GM23338 (cell line): ENCODE measurements at places on chromosomes 6 and 20.

DNA sequence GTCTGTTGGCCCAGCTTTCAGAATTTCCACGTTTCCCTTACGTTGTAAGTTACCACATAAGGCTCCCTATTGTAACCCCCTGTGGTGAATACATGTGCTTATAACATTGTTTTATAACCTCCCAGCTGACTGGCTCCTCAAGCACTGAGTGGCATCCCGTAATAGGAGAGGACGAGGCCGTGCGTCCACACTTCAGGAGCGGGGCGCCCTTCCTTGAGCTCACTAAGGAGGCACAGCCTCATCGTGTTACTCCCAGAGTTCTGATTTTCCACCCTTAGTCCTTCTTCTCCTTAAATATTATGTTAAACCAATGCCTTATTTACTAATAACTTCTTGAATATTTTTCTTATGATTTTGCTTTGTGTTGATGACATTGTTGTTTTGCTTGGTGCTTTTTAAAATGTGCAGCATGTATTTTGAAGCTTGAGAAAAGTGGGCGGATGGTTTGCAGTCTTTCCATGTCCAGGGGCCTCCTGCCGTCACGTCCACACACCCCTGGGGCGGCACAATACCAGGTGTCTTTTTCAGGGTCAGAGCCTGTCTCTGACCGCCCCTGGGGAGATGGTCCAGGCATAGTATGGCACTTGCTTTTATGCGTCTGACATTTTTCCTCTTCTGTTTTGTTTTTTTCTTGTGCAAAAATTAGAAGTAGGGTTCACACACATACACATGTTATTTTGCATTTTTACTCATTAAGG lies 181.8 kb downstream of the DLL1 start:
- DNase-seq: no peak

DNA sequence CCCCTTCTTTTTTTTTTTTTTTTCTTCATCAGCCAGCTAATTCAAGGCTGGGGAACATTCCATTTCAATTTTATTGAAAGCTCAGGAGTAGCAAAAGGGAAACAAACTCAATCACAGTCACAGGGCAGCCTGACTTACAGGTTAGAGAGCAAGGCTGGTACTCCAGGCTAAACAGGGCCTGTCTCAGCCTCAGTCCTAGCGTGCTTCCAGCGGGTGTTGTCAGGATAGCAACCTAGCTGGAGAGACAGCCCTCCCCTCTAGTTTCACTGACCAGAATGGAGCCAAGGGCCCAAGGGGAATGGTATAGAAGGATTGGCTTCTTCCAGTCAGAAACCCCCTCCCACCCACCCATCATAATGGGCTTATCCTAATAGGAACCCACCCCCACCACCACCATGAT lies 132.9 kb downstream of the PXDC1 start:
- no peak for DNase-seq

DNA sequence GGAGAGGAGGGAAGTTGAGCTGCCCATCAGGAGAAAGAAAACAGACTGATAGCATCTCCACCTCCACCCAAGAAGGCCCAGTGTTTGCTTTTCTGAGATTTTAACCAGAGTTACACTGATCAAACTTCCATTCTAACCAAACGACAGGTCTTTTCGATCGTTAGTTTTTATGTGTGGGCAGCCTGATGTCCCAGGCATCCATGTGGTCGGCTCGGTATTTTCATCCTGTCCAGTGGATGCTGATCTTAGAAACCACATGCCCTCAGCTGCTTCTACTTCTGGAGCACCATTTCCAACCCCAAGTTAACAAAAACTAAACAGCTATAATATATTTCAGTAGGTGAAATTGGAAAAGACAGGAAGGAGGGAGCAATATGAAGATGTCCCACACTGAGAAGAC lies 536.8 kb upstream of the JAG1 start:
- DNase-seq: no peak

GRCh38 chr6:2943564-2943955 lies 27.8 kb downstream of the SERPINB6 start:
- no peak for DNase-seq

DNA sequence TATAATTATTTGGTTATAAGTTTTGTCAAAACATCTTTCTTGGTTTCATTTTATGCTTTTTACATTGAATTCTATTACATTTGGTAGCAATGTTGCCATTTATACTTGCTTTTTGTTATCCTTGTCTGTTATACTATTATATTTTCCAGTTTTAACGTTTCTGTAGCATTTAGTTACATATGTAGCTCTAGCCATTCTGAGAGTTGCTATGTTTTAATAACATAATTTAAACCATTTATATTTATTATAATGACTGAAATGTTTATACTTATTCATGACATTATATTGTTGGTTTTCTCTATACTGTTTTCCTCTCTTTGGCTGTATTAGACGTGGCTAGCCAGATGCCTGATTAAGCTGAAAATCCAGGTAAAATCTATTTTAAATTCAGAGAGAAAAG lies 252.0 kb upstream of the FLRT3 start:
- DNase-seq: no peak

- no peak for DNase-seq
Observed at GRCh38 chr20:17822039-17822438, 122.3 kb downstream of the BANF2 start.

- DNase-seq: no peak
Observed at GRCh38 chr6:77038807-77039206, 424.5 kb downstream of the HTR1B start.

DNA sequence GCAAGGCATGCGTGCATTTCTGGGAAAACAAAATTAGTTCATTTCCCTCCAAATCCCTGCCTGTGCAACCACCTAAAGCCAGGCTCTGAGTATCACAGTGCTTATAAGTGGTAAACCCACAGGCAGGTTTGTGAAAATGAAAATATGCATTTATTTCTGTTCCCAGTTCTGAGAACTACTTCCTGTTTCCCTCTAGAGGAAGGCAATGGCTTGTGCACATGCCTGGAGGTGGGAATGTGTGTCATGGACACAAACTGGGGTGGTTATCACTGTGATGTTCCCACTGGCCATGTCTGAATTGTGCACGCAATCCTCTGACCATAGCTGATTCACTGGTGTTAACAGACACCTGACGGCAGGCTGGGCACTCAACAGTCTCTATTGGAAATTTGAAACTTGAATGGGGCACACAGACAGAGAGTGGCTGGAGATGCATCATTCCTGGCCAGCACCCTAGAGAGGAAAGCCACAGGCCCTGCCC lies 26.3 kb downstream of the FAM110A start:
- DNase-seq: no peak

DNA sequence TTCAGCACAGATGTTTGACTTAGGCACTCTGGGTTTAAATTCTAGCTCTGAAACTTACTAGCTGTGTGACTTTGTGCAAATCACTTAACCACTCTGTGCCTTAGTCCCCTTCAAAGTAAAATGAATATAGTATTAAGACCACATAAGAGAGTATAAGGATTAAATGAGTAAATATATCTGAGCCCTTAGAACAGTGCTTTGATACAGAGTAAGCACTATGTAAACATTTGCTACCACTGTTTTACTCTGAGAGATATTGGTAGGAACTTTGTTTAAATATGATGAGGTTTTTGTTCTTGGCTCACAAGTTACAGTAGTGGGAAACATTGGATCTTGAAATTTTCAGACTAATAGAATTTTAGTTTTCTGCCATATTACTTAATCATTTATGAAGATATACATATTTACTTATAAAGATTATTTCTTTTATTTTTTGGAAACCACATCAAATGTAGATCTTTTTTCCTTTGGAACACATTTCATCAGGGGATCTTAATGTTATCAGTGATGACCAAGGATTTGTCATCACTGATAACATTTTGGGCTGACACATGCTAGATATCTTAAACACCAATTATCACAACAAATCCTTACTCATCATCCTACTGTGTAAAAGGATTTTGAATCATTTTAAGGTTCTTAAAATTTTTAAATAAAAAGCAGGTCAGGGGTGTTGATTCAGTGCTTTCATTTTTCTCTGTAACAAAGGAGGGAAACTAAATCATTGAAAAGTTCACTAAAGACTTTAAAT lies 226.2 kb downstream of the EYA4 start:
- DNase-seq: no peak

- no peak for DNase-seq
Observed at GRCh38 chr6:152472325-152472724, 164.8 kb downstream of the SYNE1 start.

DNA sequence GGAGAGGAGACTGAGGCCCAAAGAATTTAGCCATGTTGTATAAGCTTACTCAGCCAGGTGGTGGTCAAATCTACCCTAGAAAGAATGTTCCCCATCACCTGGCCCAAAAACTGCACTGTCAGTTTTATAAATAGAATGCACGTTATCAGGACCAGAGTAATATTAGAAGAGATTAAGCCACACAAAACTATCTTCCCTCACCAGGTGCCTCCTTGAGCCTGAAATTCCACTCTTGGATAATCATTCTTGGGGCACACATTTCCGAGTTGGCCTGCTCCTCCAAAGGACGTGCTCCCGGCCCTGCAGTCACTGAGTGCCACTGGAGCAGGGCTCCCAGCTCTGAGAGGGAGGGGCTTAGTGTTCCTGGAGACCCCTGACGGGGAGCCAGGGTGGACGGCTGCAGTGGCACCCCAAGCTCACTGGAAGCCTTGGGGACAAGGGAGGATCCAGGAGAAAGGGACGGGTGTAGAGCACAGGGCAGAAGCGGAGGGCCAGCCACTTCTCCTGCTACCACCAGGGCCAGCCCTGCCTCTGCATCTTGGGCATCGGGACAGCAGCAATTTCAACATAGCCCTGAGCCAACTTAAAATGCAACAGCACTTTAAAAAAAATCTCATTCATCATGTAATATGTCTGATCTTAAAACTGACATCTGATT lies 160.8 kb upstream of the QKI start:
- DNase-seq: no peak

DNA sequence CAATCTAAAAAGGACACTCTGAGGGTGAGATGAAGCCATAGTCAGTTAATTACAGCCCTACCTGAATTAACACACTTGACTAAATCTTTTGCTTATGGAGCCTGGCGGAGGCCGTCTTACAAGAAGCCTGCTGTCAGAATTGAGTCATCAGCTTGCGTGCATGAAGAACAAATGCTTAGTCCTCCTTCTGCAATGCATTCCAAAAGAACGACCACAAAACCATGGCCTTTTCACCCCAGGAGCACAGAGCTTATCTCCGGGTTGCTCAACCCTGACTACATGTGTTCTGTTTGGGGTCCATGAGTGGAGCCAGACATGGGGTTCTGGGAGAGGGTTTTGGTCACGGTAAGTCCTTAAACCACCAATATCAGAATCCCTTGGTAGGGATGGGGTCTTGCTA lies 318.1 kb downstream of the CLIC5 start:
- no peak for DNase-seq

- DNase-seq: no peak
Observed at GRCh38 chr6:157276134-157276532, 47.2 kb downstream of the TMEM242 start.

GRCh38 chr6:32972353-32973143 lies 4.2 kb downstream of the BRD2 start:
- DNase-seq: peak; percentile 35

- DNase-seq: no peak
Observed at GRCh38 chr20:4866429-4866828, 134.9 kb downstream of the SLC23A2 start.

DNA sequence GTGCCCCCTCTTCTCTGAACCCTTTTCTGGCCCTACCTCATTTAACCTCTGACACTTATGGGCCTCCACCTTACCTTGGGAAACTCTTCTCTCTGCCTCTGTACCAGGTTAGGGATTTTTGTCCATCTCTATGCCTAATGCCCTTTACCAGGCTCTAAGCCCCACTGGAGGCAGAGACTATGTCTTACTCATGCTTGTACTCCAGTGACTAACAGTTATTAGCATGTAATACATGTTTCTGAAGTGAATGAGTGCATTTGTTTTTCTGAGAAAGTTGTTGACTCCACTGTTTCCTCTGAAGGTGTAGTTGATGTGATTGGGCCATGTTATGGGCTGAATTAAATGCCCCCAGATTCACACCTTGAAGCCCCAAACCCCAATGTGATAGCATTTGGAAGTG lies 234.3 kb downstream of the PACRG start:
- no peak for DNase-seq

GRCh38 chr20:7911586-7912330 lies 28.5 kb downstream of the HAO1 start:
- no peak for DNase-seq

DNA sequence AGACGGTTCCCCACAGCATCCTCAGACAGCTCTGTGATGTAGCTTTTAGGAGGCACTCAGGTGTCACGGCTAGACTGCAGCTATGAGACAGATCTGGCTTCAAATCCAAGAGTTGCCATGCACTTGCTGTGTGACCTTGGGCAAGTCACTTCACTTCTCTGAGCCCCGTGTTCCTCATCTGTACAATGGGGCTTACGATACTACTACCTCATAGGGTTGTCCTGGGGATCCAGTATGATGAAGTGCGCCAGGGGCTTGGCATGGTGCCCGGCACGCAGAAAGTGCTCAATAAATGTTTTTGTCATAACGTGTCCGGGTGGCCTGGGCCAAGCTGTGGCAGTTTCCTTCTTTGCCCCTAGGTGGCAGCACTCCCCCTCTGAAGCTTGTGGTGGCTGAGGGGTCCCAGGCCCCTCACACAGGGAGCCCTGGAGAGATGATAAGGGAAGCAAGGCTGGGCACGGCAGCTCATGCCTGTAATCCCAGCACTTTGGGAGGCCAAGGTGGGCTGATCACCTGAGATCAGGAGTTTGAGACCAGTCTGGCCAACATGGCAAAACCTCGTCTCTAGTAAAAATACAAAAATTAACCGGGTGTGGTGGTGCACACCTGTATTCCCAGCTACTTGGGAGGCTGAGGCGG lies 19.1 kb upstream of the CHMP4B start:
- peak; percentile 70 for DNase-seq

DNA sequence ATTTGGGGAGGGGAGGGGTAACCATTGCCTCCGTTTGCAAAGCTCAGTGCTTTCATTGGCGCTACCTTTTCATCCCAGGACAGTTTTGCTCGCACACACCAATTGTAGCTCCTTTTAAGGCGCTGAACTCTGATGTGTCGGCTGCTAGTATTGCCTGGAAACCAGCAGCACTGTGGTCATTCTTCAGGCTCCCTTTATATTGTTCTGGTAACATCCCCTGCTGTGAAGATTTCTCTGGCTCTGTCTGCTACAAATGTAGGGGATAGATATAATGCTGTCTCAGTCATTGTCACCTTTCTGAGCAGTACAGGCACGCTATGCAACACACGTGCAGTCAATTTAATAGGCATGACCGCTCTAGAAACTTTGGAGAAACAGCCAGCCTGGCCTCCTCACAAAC lies 172.9 kb upstream of the SASH1 start:
- no peak for DNase-seq

- no peak for DNase-seq
Observed at GRCh38 chr6:117955684-117956256, 48.7 kb downstream of the SLC35F1 start.

GRCh38 chr6:89886378-89887120 lies 7.7 kb upstream of the GJA10 start:
- DNase-seq: no peak

- DNase-seq: no peak
Observed at GRCh38 chr6:27428502-27428901, 39.9 kb downstream of the ZNF391 start.

- DNase-seq: no peak
Observed at GRCh38 chr20:44955270-44955669, 4.9 kb downstream of the TOMM34 start.

GRCh38 chr6:99458319-99458718 lies 33.2 kb upstream of the PNISR start:
- DNase-seq: peak; percentile 85
